Pulmonary artery endothelial cell (primary cell): ENCODE measurements at places on chromosomes 2 and 18. TPM values are rescaled to one million over a fixed set of nuclear protein-coding genes. Genes with fewer than 3 reads are reported as not detected.

DNA sequence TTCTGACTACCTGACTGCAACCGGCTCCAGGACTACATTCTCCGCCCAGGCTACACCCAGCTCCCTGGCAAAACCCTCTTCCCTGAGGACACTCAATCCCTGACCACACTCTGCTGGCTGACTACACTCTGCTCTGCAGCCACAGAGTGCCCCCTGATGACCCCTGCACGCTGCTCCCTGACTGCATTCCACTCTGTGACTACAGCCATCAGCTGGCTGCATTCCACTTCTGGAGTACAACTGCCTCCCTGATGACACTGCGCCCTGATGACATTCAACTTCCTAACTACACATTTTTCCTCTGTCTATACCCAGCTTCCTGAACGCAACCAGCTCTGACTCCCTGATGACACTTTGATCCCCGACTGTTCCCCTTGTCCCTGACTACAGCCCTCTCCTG is 71.3 kb upstream of the NRXN1 start:
- no peak for DNase-seq

GRCh38 chr2:197369933-197370320 is 59.3 kb upstream of the ANKRD44 start:
- no peak for DNase-seq

- no peak for DNase-seq
These were observed 247.6 kb downstream of the MEIS1 start for GRCh38 chr2:66682476-66682875.

COL4A4 gene
- total RNA-seq = 0.18 and 0.99 TPM in 2 replicates

IL1F10 gene
- total RNA-seq = not detected in 2 replicates

ALPG gene
- not detected in 2 replicates for total RNA-seq

ZBTB7C gene
- not detected in 2 replicates for total RNA-seq

ANKRD30BL gene
- total RNA-seq = not detected in 2 replicates
